ENCODE measurements at places on chromosomes 5 and 9.

DNA sequence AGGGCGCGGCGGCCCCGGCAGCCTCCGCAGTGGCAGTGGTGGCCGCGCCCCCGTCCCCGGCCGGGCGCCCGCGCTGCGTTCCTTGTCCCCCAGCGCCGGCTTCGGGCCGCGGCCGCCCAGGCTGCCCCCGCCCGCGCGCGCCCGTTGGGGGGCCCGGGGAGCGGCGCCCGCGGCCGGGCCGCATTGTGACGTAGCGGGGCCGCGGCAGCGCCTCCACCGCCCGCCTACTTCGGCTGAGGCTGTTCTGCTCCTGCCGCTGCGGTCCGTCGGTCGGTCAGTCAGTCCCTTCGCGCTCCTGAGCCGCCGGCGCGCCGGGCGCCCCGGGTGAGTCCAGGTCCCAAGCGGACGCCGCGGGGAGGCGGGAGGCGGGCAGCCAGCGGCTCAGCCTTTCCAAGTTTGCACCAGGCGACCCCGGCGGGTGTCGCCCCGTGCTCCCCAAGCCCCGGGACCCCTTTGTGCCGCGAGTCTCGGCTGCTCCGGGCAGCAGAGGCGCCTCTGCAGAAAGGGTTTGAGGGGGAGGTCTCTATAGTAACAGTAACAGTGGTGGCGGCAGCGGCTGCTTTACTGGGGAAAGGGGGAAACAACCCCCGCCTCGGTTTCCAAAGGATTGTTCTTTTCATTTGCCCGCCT is at the start of gene SNCAIP:
Gene SNCAIP (plus strand): TSS at position 277 of the 630 bp plus-strand sequence. CDS start 78,898 bp downstream, outside the sequence.
- no peak for DNase-seq

DNA sequence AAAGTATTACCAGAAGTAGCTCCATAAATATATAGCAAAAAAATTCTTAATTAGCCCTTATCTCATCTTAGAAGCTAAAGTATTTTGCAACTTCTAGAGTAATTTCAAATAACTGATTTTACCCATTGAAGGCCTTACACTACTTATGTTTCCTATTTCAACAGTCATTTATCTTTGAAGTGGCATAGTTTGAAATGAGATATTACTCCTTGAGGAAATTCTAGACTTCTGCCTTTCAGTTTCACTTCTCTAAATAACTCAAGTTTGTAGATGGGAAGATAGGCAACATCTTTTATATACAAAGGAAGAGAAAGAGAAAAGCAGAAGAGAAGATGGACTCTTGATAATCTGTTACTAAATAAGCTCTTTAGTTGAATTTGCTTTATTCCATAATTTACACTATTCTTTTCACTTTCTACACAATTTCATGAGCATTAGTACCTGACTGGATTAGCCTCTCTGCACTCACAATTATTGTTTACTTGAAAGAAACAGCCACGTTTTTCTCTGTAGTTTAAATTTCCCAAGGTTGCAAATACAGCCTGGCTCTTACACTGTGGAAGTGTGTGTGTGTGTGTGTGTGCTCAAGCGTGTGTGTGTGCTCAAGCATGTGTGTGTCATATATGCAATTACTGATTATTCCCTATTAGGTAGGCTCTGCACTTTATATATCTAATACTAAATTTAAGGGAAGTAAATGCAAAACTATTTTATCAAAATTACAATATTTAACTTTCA is 60.6 kb upstream of the EMB start:
- DNase-seq, result no peak

GRCh38 chr9:38018958-38019602 is 49.9 kb downstream of the SHB start:
- no peak for DNase-seq

GRCh38 chr9:114098021-114098935 is 814 bp downstream of the KIF12 start:
- no peak for DNase-seq

DNA sequence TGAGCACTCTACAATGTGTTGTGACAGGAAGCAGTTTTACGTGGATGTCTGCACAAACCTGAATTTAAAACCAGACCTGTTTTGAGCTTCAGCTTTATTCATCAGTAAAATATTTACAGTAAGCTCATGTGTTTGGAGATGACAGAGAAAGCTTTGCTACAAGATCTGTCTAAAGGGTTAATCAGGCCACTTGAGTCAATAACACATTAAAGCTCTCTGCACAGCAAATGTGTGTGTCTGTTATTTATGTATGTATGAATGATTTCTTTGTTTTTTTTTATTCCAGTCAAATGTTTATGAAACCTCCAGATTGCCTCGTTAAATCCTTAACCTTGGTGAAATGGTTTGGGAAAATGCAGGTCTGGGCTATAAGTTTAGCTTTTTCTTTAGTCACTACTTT is 77.3 kb upstream of the SREK1 start:
- DNase-seq, result no peak

- DNase-seq, result no peak
These were observed 110.3 kb downstream of the ARRDC3 start for GRCh38 chr5:91272858-91273257.

- DNase-seq, result no peak
These were observed 50.0 kb downstream of the ATPSCKMT start for GRCh38 chr5:10199692-10200091.

DNA sequence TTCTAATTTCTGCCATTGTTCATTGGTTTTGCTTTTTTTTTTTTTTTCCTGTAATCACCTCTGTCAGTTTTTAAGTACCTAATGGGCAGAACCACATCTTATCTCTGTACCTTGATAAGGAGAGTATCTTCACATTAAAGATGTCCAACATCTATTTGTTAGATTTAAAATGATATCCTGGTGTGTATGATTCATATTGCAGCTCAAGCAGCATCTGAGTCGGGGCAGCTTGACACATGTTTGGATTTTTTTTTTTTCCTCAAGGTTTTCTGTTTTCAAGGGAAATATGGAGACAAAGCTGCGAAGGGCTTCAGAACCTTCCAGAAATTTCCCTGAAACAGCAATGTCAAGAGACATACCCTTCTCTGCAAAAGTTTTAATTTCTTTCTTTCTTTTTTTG is 164.7 kb downstream of the DOCK2 start:
- no peak for DNase-seq

GRCh38 chr9:98967257-98967656 is 23.6 kb downstream of the COL15A1 start:
- DNase-seq, result no peak

DNA sequence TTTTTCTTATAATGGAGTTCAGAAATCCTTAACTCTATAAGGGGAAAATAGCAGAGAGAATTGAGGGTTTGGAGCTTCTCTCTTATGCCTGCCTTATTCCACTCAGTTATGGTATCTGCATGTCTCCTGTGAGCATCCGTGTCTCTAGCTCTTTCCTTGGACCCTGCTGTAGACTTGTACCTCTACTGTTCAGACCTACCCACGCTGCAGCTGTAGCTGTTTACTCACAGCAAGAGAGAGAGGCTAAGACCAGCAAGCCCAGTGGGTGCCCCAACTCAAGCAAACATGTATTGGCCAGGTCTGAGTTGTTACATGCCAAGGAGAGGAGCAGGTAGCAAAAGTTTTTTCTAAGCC is 7.1 kb upstream of the PCSK1 start:
- no peak for DNase-seq

DNA sequence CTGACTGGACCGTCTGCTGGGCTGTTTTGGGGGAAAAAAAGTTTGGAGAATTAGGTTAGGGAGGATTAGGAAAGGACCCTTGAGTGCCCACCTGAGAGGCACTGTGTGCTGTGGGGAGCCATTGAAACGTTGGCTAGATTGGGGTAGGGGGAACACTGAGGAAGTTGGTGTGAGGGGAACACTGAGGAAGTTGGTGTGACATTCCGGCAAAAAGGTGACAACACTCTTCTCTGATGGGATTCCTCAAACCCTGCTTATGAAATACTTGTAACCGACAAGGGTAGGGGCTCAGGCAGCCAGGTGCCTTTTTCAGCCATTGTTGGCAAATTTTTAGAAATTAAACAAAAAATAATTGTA is 1.0 kb downstream of the CYSTM1 start:
- no peak for DNase-seq

DNA sequence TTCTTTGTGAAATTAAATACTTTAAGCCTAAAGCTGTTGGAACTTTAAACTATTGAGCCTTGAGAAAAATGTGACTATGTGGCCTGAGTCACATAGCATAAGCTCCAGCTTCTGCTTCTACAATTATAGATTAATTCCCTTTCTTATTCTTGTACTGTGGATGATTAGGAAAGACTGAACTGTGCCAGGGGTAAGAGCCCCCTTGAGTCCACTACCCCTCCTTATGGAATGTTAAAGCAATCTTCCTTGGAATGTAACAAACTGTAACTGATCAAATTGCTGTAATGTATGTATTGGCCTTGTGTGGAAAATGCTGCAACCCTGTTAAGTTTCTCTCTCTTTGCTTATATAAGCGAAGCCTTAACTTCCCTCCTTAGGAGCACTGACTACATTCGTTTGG is 273.2 kb downstream of the FAM170A start:
- DNase-seq, result no peak

All from activated gamma-delta T cell treated with anti-CD3 and anti-CD28 coated beads, Interleukin-2, amount 50 U/mL, for 16 hours (primary cell).